Right atrium auricular region (tissue), 2 donors: ENCODE measurements at places on chromosomes 2 and 18. TPM values are rescaled to one million over a fixed set of nuclear protein-coding genes. Genes with fewer than 3 reads are reported as not detected.

- no peaks in the 10 kb centered on the region for H3K4me1 ChIP-seq
- peak; percentile 4 for DNase-seq
- no peak overlapping the region for H3K4me3 ChIP-seq
Measured at GRCh38 chr2:105166688-105167087, 74.9 kb upstream of the GPR45 start.

- no peaks in the 10 kb centered on the region for H3K27me3 ChIP-seq
- H3K4me1 ChIP-seq = no peaks in the 10 kb centered on the region
- H3K36me3 ChIP-seq = no peaks in the 10 kb centered on the region
- no peak for DNase-seq
- H3K4me3 ChIP-seq = no peak overlapping the region
Measured at GRCh38 chr2:30633039-30633438, 174.2 kb downstream of the CAPN13 start.

- H3K4me3 ChIP-seq = no peak overlapping the region
- DNase-seq = no peak
- no peaks in the 10 kb centered on the region for H3K27me3 ChIP-seq
- no peaks in the 10 kb centered on the region for H3K4me1 ChIP-seq
- H3K27ac ChIP-seq = no peak overlapping the region
Measured at GRCh38 chr18:26763446-26764110, 101.9 kb downstream of the AQP4 start.

GRCh38 chr2:137950238-137950637 lies 14.0 kb upstream of the HNMT start:
- H3K36me3 ChIP-seq = no peaks in the 10 kb centered on the region
- H3K4me3 ChIP-seq = no peak overlapping the region
- H3K27me3 ChIP-seq = no peaks in the 10 kb centered on the region
- H3K27ac ChIP-seq = no peak overlapping the region

The CCDC121 gene
- 4.2 TPM for total RNA-seq

DNA sequence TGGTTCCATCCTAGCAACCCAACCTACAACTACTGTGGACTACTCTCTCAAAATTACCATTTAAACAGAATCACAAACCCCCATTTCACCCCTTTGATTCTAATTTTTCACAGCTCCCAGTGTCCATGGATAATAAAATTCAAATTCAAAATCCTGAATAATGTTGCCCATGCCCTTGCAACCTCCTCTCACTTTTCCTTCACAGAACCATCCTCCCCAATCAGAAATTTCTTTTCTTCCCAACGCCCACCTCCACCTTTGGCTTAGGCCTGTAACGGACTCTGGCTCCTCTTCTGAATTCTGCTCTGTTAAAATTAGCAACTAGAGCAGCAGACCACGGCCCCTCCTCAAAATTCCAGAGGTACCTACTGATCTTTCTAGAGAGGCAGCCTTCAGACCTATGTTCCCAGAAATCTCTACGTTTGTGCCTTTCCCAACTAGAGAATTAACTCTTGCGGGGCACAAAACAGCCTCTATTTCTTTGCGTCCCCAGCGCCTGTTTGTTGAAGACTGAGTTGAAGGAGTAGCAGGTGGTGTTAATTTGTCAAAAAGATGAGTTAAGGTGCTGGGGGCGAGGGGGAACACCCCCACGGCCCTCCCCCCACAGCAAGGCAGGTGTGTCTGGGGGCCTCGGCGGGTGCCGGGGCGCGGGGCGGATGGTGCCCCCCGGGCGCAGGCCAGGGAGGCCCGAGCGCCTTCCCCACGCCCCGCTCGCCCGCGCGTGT lies 428 bp upstream of the MAP3K20 start:
- H3K36me3 ChIP-seq = no peaks in the 10 kb centered on the region
- H3K27ac ChIP-seq = peak overlapping the region; percentile 94
- peaks cover 39% of the 10 kb centered on the region for H3K4me1 ChIP-seq
- no peak for DNase-seq

DNA sequence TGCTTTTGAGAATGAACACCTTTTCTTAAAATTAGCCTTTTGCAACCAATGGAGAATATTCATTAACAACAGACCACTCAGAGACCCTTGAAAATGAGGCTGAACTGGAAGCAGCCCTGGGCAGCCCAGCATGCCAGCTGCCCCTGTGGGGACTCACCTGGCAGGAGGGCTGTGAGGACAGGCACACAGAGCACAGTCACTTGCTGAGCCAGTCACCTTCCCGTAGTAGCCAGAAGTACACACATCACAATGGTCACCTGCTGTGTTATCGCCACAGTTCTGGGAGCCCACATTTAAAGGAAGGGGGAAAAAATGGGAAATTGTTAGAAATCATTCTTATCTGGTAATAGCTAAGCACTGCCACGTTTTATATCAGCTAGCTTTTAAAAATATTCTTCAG lies 115.5 kb downstream of the LAMA1 start:
- no peak for DNase-seq
- no peaks in the 10 kb centered on the region for H3K36me3 ChIP-seq
- no peaks in the 10 kb centered on the region for H3K27me3 ChIP-seq
- H3K4me3 ChIP-seq = no peak overlapping the region
- H3K27ac ChIP-seq = no peak overlapping the region
